ENCODE measurements at places on chromosomes 12 and 14.

DNA sequence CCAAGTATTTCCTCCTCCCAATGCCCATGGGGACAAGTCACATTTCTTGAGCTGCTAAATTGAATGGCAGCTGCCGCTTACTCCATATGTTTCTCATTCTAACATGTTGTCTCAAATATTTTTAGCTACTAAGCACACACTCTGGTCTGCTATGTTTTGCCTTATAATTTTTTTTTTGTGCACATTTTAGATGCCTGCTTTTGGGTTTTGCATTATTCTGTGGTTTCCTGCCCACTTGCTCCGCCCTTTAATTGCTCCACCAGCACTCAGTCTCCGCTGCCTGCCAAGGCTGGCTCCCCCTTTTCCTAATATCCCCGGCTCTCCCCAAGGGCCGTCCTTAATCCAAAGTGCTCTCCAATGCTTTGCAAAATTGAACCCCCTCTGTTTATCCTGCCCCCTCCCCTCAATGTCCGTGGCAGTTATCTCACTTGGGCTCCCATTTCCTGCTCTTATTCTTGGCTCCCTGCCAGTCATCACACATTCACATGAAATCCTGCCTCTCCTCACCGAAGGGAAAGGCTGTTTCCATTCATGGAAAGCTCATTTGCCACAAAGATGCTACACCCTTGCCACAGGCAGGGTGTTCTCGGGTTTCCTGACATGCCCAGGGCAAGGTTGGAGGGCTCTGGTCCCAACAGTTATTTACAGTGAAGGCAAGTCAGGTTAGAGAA lies 79.4 kb downstream of the C12orf75 start:
- no peak for DNase-seq

- DNase-seq = no peak
Observed at GRCh38 chr12:100399095-100399494, 42.2 kb downstream of the SLC17A8 start.

DNA sequence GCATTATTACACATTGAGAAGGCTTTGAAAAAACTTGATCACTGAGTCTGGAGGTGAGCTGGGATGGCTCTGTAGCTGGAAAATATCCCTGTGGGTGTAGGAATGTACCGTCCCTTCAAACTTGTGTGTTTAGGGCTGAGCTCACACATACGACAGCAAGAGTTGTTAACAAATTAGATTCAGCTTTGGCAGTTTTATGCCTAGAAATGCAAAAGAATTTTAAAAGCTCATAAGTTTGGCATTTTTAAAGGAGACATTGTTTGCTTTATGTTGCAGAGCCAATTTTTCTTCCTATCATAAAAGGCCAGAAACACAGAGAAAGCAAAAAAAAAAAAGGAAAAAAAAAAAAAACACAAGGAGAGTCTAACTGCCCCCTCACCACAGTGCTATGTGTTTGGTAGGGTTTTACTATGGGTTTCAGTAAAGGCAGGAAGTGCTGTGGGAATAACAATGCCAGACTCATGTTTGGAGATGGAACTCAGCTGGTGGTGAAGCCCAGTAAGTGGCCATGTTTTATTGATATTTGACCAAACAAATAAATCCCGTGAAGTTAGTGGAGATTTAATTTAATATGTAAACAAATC lies 78.4 kb downstream of the DAD1 start:
- no peak for DNase-seq

DNA sequence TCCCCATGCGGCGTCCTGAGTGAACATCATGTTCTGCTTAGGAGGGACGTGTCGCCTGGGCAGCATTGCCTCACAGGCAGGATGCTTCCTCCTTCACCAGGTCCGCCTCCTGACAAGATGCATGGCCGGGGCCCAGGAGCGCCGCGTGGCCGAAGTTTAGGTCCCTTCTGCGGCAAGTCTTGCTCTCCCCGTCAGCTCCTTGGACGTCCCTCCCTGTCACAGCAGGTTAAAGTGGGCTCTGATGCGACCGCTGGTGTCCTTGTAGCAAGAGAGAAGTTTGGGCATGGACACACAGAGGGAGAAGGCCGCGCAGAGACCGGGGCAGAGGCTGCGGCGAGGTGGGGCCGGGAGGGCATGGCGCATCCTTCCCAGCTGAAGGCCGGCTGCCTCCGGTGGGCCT lies 9.4 kb upstream of the GALNT9 start:
- no peak for DNase-seq

DNA sequence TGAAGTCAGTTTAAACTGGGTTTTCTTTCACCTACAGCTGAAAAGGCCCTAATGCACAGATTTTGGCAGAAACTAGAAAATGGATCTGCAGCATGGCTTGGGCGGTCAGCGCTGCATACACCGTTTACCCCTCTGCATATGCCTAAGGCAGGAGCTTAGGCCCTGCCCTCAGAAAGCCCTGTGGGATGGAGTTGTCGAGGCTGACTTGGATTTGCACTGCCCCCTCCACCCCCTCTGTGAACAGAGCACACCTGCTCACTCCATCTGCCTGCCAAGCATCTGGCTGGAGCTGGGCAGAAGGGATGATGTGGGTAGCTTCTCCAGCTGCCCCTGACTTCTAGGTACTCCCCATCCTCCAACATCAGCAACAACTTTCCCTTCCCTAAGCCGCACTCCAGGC lies 41.9 kb downstream of the TTC7B start:
- DNase-seq = no peak

GRCh38 chr12:47302111-47302671 lies 222.4 kb upstream of the AMIGO2 start:
- DNase-seq = no peak

DNA sequence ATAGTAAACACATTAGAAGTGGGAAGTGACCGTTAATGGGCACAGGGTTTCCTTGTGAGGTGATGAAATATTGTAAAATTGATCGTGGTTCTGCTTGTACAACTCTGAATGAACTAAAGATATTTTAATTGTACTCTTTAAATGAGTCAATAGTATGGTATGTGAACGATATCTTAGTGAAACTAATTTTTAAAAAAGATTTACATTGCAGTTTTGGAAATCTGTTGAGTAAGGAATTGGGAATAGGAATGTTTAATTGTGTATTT lies 1.7 kb downstream of the ZNF410 start:
- DNase-seq = no peak

Measured in epithelial cell of prostate (primary cell).